ENCODE measurements at places on chromosomes 11 and 22. TPM values are rescaled to one million over a fixed set of nuclear protein-coding genes. Genes with fewer than 3 reads are reported as not detected.

The CBLIF gene
- not detected for total RNA-seq

The MYRF gene
- total RNA-seq, result under 0.01 TPM

The CCDC188 gene
- total RNA-seq, result not detected

The PRR33 gene
- not detected for total RNA-seq

The PLET1 gene
- total RNA-seq, result not detected

The MFNG gene
- total RNA-seq, result 0.26 TPM

The MFRP gene
- not detected for total RNA-seq

The P2RX6 gene
- 0.13 TPM for total RNA-seq

The SNU13 gene
- total RNA-seq, result 95.6 TPM

The MMP7 gene
- not detected for total RNA-seq

The RTN4RL2 gene
- total RNA-seq, result not detected

The NXPE4 gene
- not detected for total RNA-seq

The MEI1 gene
- 0.13 TPM for total RNA-seq

The TRPM5 gene
- total RNA-seq, result not detected

The TMEM126A gene
- 38.0 TPM for total RNA-seq

The TMEM86A gene
- 0.53 TPM for total RNA-seq

The SLC43A3 gene
- total RNA-seq, result 3.2 TPM

The APOA5 gene
- not detected for total RNA-seq

The FJX1 gene
- 24.7 TPM for total RNA-seq

The THY1 gene
- total RNA-seq, result 0.13 TPM

The MRGPRE gene
- not detected for total RNA-seq

The GSTT2B gene
- 0.90 TPM for total RNA-seq

The YIF1A gene
- total RNA-seq, result 231 TPM

The TH gene
- total RNA-seq, result under 0.01 TPM

The KRTAP5-9 gene
- not detected for total RNA-seq

The APOBEC3A gene
- total RNA-seq, result not detected

The BBOX1 gene
- total RNA-seq, result 5.6 TPM

The SF3A1 gene
- 20.1 TPM for total RNA-seq

The OR8A1 gene
- total RNA-seq, result not detected

The RFPL3 gene
- total RNA-seq, result not detected

The KCNK7 gene
- 4.1 TPM for total RNA-seq

The CALCA gene
- not detected for total RNA-seq

The EFCAB6 gene
- total RNA-seq, result 0.64 TPM

The OR5A1 gene
- total RNA-seq, result not detected

The C11orf42 gene
- total RNA-seq, result not detected

The GLYATL1 gene
- total RNA-seq, result not detected

The MRGPRX3 gene
- total RNA-seq, result 0.13 TPM

The TAF1D gene
- total RNA-seq, result 139 TPM

The C1QTNF5 gene
- total RNA-seq, result 0.90 TPM

The MUC2 gene
- not detected for total RNA-seq

The OR10D3 gene
- not detected for total RNA-seq

The TRAF6 gene
- total RNA-seq, result 6.9 TPM

The DERL3 gene
- total RNA-seq, result 0.26 TPM

The SPON1 gene
- 0.26 TPM for total RNA-seq

The CLMP gene
- 9.7 TPM for total RNA-seq

The TM7SF2 gene
- 49.8 TPM for total RNA-seq

The CCDC81 gene
- 0.53 TPM for total RNA-seq
